Calu3 (cell line): ENCODE measurements at places on chromosomes 4 and X.

- peak; percentile 46 for DNase-seq
Measured at GRCh38 chrX:119757979-119758730, at the start of gene SOWAHD. TSS of gene SOWAHD (plus strand) at chrX:119758588. CDS start at chrX:119758668, 80 bp downstream.

DNA sequence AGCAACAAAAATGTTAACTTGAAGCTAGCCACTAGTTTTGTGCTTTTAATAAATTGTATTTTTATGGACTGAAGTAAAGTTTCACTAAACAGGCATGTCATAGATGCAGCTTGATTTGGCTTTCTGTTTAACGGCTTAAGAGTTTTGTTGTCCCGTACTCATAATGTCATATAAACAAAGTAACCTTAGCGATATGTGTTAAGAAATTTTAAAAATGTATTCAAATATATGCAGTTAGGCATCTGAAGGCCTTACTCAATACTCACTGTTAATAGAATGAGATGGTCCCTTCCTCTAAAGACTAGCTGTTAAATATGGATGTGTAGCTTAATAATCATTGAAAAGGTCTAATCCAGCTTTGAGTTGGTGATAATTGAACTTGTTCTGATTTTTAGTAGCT is 1.0 kb upstream of the SCLT1 start:
- DNase-seq = no peak

DNA sequence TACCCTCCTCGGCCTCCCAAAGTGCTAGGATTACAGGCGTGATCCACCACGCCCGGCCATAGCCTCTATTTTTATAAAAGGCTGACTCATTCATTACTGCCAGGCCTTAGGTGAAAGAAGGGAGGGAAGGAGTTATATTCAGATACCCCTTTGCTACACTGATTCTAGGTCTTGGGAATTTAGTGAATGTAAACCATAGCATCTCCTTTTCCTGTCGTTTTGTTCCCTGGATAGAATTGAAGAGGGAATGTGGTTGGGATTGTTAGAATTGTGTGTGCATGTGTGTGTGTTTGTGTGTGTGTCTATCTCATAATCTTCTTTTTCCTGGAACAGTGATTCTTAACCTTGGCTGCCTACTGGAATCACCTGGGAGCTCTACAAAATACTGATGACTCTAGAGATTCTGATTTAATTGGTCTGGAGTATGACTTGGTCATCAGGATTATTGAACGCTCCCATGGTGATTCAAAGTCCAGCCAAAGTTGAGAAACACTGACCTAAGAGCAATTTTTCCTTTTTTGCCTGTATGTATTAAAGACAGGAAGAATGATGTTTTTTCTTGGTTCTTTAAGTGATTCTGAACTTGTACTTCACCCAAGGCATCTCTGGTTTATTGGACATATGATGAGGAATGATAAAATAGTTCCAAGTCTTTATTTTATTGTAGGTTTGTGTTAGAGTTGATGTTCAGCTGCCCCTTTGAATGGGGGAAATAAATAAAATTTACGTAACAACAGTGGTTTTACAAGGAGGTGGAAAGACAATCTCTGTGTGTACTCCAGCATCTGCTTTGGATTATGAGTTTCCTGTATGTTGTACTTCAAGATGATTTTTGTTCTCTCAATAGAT is 37.0 kb downstream of the NAP1L5 start:
- no peak for DNase-seq

DNA sequence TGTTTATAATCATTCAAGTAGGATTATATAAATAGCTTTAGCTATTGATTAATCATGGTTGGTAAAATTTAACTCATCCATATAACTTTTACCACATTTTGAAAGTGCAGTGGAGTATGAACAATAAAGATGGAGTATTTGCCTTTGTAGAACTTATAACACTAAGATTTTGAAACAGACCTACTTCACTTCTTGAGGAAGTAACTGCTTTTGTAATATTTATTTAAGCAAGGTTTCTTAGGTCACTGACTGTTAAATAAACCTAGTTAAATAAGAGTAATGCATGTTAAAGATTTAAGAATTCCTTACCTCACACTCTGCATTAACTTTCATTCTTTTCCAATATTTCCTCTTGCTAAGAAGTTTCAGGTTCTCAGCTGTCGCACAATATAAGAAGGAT is 242.5 kb downstream of the CFAP299 start:
- no peak for DNase-seq

- DNase-seq = no peak
Measured at GRCh38 chr4:32117693-32118092, 1397.5 kb downstream of the PCDH7 start.
